ENCODE measurements at places on chromosomes 1 and 21.

GRCh38 chr1:56917356-56917755 is 48.5 kb downstream of the C8B start:
- no peak for DNase-seq

DNA sequence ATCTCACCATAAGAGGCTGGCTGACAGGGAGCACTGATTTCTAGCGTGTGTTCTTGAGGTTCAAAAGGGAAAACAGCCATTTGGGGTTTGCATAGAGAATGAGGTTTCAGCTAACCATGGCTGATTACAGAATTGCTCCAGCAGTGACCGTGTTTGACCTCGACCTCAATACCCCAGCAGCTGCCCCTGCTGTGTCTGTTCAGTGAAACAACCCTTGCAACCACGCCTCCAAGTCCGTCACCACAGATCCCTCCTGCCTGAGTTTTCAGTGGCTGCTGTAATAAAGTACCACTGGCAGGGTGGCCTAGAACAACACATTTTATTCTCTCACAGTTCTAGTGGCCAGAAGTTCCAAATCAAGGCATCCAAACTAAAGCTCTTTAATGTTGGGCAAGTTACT is 147.7 kb downstream of the HUNK start:
- no peak for DNase-seq

- DNase-seq: peak; percentile 90
These were observed 50.1 kb downstream of the RPS6KA1 start for GRCh38 chr1:26579681-26580111.

DNA sequence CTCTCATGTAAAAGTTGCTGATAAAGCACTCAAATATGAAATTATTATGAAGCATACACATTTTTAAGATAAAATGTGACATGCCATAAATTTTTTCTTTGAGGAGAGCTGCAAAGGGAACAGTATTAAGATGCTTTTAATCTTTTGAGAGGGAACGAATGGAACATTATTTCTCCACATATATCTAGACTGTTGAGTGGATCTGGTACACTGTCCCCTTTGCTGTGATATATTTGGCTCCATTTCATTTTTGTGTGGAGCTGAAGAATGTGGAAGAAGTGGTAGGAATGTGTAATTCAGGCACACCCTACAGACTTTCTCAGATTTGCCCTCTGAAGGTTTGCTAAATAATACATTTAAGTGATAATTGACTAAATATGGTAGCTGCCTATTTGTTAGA is 31.7 kb downstream of the PGM1 start:
- no peak for DNase-seq

GRCh38 chr1:206705191-206705590 is 20.5 kb downstream of the MAPKAPK2 start:
- DNase-seq: no peak

DNA sequence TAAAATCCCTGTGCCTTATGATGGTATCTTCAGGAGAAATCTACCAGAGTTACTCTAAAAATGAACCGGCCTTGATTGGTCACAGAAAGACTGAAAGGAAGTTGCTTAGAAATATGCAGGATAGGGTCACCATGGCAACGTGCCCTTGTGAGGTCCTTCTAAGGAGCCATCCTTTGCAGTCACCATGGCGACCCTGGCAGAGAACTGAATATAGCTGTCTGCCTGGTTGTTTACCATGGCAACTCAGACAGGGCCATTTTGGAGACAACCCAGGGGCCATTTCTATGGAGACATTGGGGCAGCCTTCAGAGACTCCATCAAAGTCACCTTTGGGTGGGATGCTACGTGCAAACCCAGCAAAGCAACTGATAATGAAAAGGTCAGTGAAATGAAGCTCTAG is 43.0 kb downstream of the SNX7 start:
- no peak for DNase-seq

DNA sequence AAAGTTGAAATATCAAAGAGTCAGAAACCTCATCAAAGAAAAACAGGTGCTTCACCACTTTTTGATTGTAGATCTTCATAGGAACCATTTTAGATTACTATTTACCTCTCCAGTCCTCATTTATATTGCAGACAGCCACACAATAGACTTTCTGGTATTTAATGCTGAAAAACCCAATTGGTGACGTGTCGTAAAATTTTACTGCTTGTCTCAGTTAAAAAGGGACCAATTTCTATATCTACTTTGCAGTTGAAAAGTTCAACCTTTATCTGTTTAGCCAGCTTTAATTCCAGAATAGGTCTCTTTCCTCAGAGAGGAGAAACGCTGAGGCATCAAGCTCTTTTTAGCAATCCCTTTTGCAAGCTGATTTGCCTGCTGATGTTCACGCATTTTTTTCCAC is 1722.4 kb downstream of the PLA2G4A start:
- no peak for DNase-seq

DNA sequence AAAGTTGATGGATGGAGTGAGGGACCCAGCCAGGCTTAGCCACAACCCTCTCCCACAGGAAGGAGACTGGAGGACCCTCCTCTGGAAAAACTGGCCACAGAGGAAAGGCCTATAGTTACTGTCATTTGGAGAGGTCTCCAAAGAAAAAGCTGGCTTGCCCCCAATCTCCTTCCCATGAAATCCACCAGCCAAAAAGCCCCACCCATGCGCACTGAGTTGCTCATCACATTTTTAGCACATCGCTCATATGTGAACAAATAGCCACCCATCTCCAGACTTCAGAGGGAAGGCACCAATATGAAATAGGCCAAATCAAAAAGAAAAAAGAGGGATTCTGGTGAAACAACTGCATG is 36.9 kb upstream of the QSOX1 start:
- DNase-seq: no peak

DNA sequence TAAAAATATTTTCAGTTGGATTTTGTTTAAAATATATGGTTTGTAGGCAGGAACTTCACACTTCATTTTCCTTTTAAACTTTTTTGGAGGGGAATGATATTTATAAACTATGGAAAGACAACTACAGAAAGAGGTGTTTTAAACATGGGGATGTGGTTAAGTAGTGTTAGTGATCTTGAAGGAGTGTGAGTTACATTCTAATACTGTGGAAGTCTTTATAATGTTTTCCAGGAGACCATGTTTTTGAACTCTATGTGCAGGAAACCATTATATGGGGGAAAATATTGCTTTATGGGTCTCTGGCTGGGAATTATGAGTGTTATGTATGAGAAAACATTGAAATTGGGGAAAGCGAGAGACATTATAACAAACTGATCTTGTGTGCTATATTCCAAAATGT is 35.8 kb upstream of the COL24A1 start:
- no peak for DNase-seq

- no peak for DNase-seq
These were observed 81.5 kb upstream of the NGF start for GRCh38 chr1:115419571-115419970.

- no peak for DNase-seq
These were observed 100.4 kb upstream of the USH2A start for GRCh38 chr1:216523449-216524190.

GRCh38 chr1:107680579-107680985 is 284.4 kb downstream of the VAV3 start:
- no peak for DNase-seq

GRCh38 chr1:185062710-185063370 is 17.5 kb downstream of the RNF2 start:
- peak; percentile 46 for DNase-seq

DNA sequence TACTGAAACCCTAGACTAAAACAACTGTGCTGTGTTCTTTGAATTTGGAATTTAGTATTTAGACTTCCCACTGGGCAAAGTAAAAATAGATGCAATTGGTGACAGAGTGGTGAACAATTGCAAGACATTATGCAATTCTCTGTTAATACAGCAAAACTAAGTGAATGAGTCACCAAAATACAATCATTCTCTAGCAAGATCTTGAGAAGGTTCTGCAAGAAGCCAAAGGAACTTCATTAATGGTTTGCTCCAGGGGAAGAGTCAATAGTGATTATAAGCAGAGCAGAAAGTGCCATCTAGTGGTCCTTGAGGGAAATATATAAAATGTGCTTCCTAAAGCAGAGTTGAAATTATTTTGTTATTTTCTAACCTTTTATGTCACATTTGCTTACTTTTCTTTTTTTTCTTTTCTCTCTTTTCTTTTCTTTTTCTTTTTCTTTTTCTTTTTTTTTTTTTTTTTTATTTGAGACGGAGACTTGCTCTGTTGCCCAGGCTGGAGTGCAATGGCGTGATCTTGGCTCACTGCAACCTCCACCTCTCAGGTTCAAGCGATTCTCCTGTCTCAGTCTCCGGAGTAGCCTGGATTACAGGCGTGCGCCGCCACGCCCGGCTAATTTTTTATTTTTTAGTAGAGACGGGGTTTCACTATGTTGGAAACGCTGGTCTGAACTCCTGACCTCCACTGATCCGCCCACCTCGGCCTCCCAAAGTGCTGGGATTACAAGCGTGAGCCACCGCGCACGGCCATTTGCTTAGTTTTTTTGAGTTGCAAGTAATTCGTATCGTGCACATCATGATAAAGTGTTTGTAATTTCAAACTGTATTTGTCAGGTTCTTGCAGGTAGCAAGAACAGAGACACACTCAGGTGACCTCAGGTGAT is 99.2 kb downstream of the CTH start:
- DNase-seq: peak; percentile 94

DNA sequence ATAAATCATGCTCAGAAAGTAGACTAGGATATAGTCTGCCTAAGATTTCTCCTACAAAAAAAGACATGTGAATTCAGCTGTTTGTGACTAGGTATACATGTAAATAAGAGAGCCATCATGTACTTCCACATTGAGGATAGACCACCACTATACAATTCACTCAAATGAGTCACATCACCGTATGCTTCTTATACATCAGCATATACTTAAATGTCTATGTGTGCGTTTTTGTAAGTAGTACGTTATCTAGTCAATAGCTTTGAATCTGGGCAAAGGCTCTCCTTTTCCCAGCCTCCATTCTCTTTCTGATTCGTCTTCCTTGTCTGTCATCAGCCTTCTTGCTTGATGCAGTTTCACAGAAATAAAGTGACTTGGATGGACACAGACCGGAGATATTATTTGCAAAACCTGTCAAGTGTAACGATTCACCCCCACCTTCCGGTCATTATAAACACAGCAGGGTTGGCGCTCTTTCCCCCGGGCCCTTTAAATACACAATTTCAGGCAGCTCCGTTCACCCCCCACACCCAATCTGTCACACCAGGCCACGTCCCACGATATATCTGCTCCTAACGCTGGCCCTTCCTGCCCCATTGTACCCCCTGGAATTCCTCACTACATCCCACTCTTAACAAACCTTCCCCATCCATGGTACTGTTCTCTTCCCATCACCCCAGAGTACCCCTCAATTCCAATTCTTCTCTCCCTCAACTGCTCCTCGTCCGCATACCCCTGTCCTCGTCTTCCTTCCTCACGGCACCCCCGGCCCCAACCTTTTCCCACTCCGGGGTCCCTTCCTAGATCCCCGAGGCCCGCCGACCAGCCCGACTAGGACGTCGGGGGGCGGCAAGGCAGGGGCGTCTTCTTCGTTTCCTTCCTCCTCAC is 636 bp downstream of the VAMP4 start:
- DNase-seq: peak; percentile 52

DNA sequence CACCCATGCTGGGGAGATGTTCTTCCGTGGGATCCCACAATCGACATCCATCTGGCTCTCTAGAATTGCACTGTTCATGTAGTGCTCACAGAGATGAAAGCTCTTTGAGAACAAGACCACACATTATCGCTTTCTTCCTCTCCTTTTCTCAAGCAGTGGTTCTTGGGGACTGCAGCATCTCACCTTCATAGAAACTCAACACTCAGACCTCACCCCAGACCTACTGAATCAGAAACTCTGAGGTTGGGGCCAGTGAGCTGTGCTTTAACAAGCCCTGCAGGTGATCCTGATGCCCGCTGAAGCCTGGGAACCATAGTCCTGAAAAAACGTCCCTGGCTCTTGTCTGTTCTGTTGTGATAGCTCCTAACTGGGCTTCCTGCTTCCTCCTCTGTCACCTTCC is 251.3 kb upstream of the FGGY start:
- no peak for DNase-seq

DNA sequence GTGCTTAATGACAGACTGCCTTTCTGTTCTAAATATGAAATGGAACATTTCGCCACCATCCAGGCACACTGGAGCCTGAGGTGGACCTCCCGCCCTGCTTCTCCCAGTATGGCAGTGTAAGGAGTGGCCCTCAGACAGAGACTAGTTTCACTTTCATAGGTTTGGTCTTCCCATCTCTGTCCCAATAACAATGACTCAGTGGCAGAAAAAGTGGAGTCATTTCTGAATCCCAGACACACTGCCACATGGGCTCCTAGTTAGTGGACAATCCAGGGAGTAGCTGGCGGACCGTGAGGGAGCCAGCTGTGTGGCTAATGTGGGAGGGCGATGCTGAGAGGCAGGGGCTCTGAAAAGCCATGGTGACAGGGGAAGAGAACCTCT is 95.6 kb upstream of the TSPAN2 start:
- no peak for DNase-seq

All from suppressor macrophage treated with lipopolysaccharide for 1 hour (primary cell).